Stimulated activated CD4-positive, alpha-beta T cell treated with anti-CD3 and anti-CD28 coated beads, TNF-alpha, amount 100 ng/mL, for 1 hour (primary cell): ENCODE measurements at places on chromosomes 1 and 21.

DNA sequence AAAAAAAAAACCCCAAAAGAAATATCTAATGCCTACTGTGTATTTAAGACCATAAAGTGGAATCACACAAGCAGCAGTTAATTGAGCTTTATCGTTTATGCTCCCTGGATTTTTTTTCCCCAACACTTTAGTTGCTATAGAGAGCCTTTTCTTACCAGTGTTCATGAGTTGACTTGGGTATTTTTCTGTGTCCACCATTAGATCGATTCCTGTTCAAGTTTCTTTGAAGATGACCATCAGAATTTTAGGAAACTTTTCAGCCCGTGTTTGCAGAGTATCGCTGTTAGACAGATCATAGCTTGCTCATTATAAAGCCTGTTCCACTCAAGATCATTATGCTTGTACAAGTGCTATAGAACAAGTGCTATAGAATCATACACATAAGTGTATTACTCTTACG, 1.5 kb downstream of the RALGPS2 start:
- no peak for DNase-seq

DNA sequence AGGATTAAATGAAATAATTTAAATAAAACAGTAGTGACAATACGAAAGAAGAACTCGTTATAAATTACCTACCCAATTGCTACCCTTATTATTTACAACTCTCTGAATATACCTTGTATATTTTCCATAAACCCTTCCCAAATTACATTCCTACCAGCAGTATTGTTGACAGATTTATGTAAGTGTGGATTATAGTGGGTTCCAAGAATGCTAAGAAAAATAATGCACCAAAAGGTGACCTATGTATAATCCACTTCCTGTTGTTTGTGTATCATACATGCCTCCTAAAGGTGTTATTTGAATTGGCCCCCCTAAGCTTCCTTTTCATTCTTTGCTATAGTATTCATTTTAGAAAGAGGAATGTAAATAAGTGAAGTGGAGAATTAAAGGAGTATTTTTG, 33.2 kb upstream of the CXADR start:
- no peak for DNase-seq

DNA sequence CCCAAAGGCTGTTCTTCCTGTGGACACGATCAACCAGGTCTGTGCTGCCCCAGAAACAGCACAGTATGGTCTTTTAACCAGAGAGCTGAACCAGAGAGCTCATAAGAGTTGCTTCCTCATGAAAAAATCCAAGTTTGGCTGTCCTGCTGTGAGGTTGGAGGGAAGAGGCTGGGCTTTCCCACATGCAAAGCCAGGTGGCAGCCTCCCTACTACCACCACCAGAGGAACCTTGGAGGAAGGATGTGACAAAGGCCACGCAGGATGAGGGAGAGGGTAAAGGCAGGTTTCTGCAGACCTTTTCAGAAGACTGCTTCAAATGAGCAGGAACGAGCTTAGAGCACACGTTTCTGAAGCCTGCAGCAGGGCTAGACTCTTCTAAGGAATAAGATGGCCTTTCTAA, 27.1 kb downstream of the FAM78B start:
- no peak for DNase-seq

DNA sequence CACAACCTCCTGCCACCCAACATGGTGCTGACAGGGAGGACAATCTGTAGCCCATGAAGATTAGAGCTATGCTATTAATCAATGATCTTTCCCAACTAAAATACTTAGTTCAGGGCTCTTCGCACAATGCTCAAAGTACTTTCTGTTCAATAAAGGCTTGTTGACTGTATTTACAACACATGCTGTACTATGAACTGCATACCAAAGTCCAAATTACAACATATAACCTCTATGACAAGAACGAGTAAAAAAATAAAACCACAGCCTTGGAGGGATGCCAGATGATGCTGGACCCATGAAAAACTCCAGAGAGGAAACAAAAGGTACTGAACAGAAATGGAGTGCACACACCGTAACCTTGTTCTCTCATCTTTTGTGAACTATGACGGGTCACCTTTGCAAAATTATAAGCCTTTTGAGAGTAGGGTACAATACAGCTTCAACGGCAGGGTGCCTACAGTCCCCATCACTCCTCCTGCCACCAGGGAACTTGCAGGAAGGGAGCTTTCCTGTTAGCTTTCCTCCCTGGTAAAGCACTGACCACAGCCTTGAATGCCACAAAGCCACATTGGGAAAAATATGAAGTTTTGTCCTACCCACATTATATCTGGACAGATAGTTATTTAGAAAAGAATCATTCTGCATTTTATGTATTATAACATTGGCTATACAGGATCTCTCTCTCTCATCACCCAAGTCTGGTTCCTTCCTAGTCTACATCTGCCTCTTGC, 175.6 kb downstream of the NRIP1 start:
- DNase-seq = no peak

- no peak for DNase-seq
These were observed 232.1 kb downstream of the ASTN1 start for GRCh38 chr1:176932114-176933104.
